GM12891 (cell line): ENCODE measurements at places on chromosomes 3 and 15.

DNA sequence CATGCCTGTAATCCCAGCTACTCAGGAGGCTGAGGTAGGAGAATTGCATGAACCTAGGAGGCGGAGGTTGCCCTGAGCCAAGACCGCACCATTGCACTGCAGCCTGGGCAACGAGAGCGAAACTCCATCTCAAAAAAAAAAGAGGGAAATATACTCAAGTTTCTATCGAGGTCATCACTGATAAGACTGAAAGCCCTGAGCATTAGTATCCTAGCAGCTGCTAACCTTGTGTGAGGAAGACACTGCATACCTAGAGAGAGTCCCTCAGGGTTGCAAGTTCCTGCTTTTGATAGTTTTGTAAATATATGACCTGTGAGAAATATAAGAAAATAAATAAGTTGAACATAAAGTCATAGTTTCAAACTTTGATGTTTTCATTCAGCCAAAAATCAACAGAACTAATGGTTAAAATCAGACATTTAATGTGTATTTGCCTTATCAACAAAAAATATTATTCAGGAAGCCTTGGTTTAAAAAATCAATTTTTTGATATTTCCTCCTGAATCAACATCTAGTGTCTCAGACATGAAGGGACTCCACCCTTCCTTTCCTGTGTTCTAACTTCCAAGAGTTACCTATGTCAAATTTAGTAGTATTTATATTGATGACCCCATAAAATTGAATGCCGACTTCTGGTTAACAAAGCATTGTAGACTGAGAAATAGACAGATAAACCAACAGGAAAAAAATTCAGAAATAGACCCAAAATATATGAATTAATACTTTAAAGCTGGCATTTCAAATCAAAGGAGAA lies 19.8 kb upstream of the USP3 start:
- no peak for DNase-seq

DNA sequence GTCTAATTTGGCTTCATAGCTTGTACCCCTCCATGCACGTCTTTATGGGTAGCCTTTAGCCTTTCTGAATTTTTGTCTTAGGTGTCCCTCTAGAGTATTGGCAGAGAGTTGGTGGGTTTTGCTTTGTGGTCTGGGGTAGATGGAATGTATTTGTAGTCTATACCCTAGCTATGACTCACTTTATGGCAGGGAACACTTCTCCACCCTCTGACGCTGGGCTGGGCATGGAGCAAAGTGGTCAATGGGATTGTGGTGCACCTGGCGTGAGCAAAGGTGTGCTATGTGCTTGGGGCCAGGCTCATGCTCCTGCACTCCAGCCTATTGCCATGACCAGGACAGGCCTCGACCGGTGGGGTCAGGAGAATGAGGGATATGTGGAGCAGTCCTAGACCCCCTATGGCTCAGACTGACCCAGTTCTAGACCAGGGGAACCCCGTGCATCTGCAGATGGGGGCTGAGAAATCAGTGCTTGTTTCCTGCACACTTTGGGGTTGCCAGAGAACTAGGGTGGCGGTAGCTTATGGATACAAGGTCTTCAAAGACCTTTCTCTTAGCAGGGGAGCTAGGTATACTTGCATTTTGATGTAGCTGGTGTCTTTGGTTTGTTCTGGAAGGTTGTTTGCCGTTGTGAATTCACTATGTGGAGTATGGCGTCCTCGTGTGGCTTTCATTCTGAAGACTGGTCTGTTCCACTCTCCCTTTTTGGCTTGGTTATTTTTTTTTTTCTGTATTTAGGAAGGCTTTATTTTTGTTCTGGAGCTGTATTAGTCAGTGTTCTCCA lies 49.4 kb upstream of the RPL32 start:
- no peak for DNase-seq

GRCh38 chr3:189001559-189001958 lies 170.2 kb upstream of the TPRG1 start:
- DNase-seq: no peak

DNA sequence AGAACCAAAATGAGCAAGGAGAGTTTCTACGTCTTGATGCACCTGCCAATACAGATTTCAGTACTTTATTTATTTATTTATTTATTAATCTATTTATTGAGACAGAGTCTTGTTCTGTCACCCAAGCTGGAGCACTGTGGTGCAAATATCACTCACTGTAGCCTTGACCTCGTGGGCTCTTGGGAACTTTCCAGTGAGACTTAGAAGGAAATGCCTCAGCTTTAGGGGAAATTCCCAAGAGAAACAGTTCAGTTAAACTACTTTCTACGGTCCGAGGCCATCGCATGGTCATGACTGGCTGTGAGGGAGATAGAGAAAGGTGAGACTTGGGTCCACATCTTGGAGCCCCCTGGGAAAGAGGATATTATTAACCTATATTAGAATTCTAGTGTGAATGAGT lies 47.0 kb upstream of the HERC1 start:
- no peak for DNase-seq

- DNase-seq: no peak
Observed at GRCh38 chr15:100862162-100862561, 17.5 kb upstream of the ALDH1A3 start.

DNA sequence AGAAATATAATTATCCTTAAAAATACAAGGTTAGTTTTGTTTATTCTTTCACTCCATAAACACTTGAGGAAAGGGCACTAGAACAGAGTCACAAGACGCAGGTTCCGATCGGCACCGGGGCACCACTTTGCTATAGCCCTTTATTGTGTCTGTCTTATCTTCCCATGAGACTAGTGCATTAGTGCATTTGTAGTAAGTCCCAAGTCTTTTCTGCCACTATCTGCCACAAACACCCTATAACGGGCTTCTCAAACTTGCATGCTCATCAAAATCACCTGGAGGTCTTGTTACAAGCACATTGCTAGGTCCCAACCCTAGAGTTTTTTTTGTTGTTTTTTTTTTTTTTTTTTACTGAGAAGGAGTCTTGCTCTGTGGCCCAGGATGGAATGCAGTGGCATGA lies 213.1 kb downstream of the FOXP1 start:
- DNase-seq: no peak

DNA sequence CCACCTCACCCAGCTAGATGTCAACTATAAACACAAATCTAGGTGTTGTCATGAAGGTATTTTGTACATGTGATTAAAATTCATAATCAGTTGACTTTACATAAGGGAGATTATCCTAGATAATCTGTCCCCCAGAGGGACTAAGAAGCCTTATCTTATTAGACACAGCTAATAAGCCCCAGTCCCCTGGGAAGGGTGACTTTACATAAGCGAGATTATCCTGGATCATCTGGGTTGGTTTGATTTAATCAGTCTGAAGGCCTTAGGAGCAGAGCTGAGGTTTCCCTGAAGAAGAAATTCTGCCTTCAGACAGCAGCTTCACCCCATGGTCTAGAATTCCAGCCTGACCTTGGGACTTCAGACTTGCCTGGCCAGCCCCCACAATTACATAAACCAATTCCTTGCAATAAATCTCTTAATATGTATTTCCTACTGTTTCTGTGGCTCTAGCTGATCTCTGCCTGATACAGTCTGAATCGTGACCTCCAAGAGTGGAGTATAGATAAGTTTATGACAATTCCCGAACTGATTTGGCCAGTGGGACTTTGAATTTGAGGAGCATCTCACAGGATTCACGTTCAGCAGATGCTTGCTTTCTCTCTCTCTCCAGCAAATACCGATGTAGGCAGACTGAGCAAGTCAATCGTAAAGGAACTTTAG lies 66.5 kb downstream of the MRPL46 start:
- no peak for DNase-seq

DNA sequence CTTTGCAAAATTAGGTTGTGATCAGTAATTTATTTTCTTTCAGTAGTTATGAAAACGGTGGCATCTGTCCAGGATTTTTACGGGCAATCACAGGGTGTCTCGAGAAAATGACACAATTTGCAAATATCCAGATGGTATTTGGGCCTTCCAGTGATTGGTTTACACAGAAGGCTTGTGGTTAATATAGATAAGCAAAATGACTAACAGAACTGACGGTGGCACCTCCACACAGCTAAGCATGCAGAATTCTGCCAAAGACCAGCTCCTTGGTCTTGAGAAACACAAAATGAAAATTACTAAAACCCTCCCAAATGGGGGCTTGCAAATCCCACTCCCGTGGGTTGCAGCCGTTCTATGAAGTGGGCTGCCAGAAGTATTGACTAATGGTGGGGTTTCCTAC lies 5.5 kb downstream of the ARHGEF3 start:
- DNase-seq: no peak

DNA sequence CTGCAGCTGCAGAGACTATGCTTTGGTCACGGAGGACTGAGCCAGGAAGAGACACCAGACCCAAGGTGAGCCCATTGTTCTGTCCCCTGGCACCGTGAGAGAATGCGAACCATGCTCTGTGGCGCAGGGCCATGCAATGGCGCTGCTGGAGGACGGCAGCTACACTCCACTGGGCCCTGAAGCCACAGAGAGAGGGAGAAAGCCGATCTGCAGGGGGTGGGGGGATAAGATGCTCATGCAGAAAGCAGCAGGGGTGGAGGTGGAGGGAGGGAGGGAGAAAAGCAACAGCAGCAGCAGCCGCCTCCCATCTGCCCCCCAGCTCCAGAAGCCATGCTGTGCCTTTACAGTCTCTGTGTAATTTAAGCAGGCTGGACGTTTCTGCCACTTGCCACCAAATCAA lies 5.3 kb downstream of the BDH1 start:
- no peak for DNase-seq

DNA sequence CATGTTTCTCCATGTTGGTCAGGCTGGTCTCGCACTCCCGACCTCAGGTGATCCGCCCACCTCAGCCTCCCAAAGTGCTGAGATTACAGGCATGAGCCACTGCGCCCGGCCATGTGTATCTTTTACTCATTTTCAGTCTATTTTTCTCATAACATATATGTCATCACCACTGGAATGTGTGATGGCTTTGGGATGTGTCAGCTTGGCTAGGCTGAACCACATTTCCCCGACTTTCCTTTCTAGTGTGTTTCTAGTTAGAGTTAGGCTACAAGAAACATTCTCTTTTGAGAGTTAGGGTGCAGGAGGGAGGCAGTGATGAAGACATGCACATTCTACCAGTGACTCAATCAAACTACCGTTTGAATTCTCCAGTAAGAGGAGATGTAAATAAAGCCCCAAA lies 444.9 kb upstream of the THBS1 start:
- DNase-seq: no peak

DNA sequence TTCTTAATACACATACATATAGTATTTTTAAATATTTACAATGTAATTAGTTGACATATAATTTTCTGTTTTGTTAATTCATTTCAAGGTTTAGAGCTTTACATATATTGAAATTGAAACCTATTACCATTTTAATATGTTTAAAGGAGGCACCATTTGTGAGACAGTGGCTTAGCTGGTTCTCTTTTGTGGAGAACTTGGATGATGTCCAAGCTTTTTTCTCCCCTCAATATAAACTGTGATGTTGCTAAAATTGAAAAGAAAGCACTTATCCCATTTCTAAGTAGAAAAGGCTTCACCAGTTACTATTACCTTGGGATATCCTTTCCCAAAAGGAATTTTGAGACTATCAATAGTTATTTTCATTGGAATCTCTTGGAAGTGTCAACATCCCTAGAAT lies 707.2 kb downstream of the NTRK3 start:
- no peak for DNase-seq

GRCh38 chr3:32725721-32726120 lies 40.7 kb downstream of the CNOT10 start:
- DNase-seq: no peak

GRCh38 chr15:66746231-66746605 lies 44.2 kb downstream of the SMAD6 start:
- no peak for DNase-seq

DNA sequence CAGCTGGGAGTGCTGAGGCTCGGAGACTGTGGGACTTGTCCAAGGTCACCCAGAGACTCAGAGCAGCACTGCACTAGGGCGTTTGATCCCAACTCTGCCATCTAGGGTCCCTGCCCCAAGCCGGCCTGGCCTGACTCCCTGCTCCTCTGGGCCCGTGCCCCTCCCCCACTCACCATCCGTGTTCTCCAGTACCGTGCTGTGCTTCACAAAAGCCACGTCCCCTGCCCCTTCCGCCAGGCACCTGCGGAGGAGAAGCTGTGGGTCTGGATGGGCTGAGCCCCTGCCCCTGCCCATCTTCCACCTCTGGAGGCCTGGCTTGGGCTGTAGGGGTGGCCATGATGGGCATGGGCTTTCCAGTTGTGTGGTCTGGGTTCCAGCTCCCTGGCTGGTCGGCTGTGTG lies 8.4 kb downstream of the MELTF start:
- DNase-seq: no peak

DNA sequence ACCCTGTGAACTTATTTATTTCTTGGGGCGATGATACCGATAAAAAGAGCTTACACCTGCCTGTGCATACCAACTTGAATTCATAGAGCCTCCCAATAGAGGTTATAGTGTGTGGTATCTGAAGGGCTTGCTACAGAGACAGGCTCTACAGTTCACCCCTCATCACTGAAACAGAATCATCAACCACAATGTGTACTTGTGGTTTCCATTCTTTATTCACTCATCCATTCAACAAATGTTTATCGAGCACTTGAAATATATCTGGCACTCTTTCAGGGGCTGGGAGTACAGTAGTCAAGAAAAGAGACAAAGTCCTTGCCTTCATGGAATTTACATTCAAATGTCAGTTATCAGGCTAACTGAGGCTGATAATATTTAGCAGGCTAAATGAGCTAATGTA lies 134.4 kb upstream of the SKOR1 start:
- DNase-seq: no peak

- no peak for DNase-seq
Observed at GRCh38 chr15:35495080-35495479, 50.9 kb downstream of the DPH6 start.

- no peak for DNase-seq
Observed at GRCh38 chr15:70505411-70505919, 257.9 kb downstream of the UACA start.

- DNase-seq: no peak
Observed at GRCh38 chr3:168088106-168088720, 7.5 kb downstream of the GOLIM4 start.

GRCh38 chr3:82012775-82013174 lies 251.3 kb upstream of the GBE1 start:
- DNase-seq: no peak

DNA sequence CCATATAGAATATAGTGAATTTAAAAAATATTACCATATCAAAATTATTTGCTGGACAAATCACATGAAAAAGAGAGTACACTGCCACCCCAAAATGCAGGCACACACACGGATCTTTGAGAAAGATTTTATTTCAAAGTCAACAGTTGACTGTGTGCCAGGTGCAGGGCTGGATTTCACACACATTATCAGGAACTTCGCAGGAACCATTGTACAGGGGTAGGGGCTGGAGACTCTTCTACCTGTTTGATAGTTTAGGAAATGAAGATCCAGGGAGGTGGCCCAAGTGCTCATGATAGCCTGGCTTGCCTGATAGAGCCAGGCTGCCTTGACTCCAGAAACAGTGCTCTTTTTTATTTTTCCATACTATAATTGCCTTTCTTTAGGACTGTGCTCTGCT lies 54.2 kb downstream of the IL1RAP start:
- DNase-seq: no peak

DNA sequence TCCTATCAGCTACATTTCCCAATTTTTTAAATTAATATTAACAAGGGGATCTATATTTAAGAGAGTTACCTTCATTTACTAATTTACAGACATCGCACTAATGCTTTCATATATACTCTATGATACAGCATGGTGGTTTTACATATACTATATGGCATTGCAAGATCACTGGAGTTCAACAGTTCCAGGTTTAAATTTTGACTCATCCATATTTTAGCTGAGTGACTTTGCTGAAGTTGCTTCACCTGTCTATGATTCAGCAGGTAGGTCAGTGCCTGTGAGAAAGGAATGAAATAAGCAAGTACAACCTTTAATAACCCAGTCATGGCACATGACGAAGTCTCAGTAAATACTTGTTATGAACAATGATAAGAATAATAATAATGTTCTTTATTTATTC lies 211.1 kb downstream of the P3H2 start:
- no peak for DNase-seq
